Stimulated activated CD4-positive, alpha-beta T cell treated with anti-CD3 and anti-CD28 coated beads, Interleukin-15, amount 100 ng/mL, for 24 hours (primary cell): ENCODE measurements at places on chromosomes 5 and 9.

GRCh38 chr5:109701792-109702191 is 12.1 kb downstream of the MAN2A1 start:
- no peak for DNase-seq

GRCh38 chr5:147341345-147341744 is 106.5 kb downstream of the STK32A start:
- no peak for DNase-seq

DNA sequence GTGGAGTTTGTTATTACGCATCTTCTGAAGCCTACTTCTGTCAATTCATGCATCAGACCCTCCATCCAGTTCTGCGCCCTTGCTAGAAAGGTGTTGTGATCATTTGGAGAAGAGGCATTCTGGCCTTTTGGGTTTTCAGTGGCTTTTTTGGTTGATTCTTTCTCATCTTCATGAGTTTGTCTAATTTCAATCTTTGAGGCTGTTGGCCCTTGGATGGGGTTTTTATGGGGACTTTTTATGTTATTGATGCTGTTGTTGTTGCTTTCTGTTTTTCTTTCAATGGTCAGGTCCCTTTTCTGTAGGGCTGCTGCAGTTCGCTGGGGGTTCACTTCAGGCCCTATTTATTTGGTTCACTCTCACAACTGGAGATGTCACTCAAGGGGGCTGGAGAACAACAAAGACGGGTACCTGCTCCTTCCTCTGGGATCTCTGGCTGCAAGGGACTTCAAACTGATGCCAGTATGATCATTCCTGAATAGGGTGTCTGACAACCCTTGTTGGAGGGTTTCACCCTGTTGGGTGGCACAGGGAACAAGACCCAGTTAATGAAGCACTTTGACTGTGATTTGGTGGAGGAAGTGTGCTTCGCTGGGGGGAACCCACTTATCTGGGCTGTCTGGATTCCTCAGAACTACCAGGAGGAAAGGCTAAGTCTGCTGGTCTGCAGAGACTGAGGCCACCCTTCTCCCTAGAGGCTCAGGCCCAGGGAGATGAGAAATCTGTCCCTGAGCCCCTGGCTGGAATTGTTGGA is 226.7 kb upstream of the PTGER4 start:
- DNase-seq = no peak

- no peak for DNase-seq
Measured at GRCh38 chr5:74187757-74188156, 452.8 kb downstream of the ENC1 start.

DNA sequence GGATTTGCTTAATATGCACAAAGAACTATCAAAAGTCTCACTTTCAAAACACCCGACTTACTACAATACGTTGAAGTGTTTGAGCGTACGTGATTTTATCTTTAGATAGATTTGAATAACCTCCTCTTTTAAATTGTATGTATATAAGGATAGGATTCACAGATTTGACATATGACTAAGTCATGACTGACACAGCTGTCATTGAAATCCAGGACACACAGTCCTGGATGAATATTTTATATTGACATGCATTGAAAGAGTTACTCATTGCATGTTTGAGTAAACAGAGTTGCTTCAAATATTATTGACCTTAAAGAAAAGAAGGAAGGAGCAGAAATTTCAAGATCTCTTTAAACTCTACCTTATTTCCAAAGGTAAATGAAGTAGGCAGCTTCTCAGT is 3.3 kb downstream of the MUSK start:
- no peak for DNase-seq

DNA sequence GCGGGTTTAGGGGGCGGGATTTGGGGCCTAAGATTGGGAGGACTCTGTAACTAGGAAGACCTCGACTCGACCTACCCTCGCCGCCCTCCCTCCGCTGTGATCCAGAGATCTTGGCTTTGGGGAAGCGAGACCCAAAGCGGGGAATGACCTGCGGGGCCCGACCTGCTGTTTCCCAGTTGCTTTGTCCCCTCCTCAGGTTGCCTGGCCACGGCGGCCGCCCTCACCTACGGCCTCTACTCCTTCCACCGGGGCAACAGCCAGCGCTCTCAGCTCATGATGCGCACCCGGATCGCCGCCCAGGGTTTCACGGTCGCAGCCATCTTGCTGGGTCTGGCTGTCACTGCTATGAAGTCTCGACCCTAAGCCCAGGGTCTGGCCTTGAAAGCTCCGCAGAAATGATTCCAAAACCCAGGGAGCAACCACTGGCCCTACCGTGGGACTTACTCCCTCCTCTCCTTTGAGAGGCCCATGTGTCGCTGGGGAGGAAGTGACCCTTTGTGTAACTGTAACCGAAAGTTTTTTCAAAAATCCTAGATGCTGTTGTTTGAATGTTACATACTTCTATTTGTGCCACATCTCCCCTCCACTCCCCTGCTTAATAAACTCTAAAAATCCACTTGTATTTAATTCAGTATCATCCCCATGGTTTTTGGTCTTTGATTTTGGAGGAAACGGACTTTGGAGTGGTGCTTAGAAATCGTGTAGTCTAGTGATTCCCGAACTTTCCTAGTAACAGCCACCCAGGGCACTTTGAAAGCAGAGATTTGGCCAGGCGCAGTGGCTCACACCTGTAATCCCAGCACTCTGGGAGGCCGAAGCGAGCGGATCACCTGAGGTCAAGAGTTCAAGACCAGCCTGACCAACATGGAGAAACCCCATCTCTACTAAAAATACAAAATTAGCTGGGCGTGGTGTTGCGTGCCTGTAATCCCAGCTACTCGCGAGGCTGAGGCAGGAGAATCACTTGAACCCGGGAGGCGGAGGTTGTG is 878 bp downstream of the HIGD2A start:
- DNase-seq = no peak

GRCh38 chr9:116668970-116669695 is 18.0 kb upstream of the TRIM32 start:
- DNase-seq = no peak

DNA sequence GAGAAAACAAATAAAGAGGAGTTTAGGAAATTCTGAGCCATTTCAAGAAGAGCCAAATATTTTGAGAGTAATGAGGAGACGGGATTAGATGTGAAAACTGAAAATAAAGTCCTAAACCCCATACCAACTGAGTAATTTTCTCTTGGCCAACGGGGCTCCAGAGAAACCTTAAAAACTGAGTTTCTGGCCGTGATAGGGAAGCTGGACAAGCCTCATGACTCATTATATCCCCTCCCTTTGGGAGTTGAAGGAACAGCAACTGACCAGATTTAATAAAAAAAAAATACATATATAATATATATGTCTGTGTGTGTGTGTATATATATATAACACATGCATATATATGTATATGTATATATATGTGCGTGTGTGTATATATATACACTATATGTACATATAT is 119.6 kb downstream of the PRDM9 start:
- DNase-seq = no peak

DNA sequence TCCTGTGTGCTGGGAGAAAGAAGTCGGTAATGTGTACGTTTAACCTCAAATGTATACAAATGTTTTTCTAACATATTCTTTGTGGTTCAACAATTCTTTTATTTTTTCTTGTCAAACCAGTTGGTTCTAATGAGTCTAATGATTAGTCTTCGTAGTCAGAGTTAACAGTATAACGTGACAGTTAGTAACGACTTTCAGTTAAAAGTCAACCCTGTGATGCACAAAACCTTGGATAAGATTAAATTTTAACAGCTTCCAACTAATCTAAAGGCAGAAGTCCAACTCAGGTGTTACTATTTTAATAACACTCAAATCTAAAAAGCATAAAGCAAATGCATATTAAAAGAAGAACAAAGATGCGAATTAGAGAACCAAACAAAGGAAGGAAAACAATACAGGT is 47.0 kb downstream of the SEMA6A start:
- DNase-seq = no peak

DNA sequence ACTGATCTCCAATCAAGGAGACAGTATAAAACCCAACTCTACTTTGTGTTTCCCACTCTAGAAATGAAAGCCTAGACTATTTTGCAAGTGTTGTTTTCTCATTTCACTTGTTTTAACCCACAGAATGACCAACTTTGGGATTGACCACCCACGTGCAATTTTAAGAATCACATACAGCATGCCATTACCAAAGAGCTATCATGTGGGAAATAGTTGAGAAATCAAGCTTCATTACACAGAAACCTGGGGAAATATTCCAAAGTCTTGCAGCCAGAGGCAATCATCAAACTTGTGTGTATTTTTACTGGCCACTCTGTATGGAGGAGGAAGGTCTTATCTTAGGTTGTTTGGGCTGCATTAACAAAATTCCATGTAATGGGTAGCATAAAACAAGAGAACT is 451.4 kb upstream of the DAB2 start:
- DNase-seq = no peak

DNA sequence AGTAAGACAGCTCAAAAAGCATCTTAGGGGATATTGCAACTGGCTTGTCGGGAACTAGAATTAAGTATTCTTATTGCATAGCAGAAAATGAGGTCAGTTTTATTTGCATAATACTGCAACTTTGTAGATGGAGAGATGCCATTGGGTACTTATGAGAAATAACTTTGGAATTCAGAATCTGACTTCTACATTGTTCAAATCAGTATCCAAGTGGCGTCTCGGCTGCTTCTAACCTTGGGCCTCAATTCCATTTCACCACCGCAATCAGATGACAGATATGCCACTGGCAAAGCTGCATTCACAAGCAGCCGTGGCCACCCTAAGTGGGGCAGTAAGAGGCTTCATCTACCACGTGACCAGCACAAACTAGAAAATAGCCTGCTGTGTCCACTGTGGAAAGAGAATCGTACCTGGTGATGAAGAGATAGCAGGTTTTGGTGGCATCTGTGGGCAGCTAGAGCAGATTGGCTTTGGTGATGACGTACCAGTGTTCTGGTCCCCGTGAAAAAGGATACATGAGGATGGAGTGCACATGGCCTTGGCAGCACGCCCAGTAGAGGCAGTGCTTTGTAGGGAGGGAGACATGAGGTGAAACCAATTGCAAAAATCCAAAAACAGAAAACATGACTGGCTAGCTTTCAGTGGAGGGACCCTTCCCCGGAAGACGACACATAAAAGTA is 116.6 kb downstream of the KLHL3 start:
- no peak for DNase-seq

DNA sequence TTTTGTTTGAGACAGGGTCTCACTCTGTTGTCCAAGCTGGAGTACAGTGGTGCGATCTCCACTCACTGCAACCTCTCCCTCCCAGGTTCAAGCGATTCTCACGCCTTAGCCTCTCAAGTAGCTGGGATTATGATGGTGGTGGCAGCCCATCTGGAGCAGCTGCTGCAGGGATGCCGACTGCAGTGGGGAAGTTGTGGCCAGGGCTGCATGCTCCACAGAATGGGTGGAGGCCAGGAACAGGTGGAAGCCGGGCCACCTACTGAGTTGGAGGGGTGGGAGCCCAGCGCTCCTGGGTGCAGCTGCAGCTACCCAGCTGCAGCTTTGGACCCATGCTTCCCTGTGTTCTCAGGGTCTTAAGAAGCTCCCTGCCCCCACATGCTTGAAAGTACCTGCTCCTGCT is 99.7 kb downstream of the SCAI start:
- no peak for DNase-seq

- DNase-seq = no peak
Measured at GRCh38 chr5:95281226-95281625, 3.7 kb downstream of the MCTP1 start.

DNA sequence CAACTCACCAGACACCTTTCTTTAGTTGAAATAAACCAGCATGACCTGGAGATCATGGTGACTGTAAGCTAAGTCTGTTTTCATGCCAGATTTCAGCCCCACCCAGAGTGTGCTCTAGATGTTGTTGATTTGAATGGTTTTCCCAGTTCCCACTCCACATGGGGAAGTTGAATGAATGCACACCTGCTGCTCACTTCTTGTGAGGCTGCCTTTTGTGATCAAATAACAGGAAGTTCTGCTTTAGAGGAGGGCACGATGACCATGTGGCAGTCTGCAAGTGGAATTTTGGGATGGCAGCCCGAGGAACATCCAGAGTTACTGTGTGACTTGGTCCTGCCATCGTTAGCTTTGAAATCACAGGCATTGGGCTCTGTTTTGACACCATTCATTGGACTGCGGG is 18.7 kb downstream of the SLC46A2 start:
- DNase-seq = no peak

- no peak for DNase-seq
Measured at GRCh38 chr5:44389090-44389822, at the start of gene FGF10. TSS of gene FGF10 (minus strand) at chr5:44389420. CDS start at chr5:44388682, 738 bp downstream.

- DNase-seq = no peak
Measured at GRCh38 chr9:35771075-35771433, 17.0 kb upstream of the MSMP start.
